ENCODE measurements at places on chromosomes 4 and X.

DNA sequence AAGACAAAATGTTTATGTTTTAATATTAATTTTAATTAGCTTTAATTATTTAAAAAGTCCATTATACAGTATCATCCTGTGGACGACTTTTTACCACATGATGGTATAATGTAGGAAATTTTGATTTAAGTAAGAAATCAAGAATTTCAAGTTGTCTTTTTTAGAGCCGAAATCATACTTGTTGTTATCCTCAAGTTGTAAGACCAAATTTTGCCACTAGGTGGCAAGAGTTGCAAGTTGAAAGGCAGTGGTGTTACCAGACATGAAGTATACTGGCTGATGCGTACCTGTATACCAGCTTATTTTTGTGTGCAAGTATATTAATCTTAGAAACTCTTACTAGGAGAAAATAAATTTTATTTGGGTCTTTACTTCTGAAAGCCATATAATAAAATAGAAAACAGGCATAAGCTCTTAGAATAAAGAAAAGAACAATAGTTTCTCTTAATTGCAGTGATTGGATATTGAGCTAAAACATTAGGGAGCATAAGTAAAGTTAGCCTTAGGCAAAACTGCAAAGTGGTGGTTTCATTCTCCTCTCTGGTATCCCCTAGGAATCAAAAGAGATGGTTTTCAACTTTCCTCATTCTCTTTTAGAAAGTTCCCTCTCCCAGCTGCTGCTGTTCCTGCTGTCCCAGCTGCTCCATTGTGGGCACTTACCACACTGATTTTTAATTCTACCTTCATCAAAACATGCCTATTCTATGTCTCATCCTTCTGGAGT lies 118.0 kb upstream of the WDFY3 start:
- DNase-seq = peak; percentile 57

DNA sequence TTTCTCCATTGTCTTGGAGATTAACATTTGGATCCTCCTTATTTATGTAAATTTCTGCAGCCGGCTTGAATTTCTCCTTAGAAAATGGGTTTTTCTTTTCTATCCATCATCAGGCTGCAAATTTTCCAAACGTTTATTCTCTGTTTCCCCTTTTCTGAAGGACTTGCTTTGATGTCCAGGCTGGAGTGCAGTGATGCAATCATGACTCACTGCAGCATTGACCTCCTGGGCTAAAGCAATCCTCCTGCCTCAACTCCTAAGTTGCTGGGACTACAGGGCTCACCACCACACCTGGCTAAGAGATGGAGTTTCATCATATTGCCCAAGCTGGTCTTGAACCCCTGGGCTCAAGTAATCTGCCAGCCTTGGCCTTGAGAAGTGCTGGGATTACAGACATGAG lies 144.0 kb upstream of the ZXDB start:
- DNase-seq = no peak

DNA sequence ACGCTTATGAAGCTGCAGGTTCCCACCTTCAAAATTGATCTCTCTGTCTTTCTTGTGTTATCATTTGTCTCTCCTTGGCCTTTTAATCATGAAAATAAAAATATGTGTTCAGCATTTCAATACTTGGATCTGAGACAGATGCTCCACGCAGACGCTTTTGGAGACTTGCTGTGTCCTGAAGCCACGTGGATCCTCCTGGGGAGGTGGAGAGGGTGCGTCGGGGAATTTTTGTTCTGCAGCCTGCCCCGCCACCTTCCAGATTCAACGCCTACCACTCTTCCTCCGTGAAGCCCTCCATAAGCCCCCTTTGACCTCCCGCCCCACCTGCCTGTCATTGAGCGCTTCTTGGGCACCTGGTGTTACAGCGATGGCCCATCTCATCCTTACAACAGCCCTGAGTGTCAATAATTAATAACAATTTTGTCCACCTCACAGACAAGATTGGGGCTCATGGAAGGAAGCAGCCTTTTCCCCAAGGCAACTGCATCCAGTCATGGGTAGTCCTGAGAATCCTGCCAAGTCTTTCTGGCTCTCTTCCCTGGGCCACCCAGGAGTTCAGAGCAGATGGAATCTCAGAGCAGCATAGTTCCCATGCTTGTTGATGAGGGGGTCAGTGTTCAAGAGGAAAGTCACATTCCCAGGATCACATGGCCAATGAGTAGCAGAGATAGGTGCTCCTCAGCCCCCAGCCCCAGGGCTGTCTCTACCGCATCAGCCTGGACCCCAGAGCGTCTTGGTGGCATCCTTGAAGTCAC lies 172.6 kb upstream of the PSAPL1 start:
- no peak for DNase-seq

- no peak for DNase-seq
These were observed 125.8 kb downstream of the PPEF1 start for GRCh38 chrX:18833071-18833731.

DNA sequence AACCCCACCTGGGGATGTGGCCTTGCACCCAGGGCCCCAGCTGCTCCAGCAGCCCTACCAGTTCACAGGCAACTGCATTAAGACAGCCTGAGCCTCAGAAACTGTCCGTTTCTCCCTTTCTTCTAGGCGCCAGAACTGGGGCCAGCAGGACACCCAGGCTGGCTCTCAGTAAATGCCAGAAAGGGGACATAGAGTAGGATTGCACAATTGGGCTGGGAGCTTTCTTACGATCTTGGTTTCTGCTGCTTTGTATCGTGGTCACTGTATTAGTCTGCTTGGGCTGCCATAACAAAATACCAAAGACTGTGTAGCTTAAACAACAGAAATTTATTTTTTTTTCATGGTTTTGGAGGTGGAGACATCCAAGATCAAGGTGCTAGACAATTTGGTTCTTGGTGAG lies 48.4 kb downstream of the NALF2 start:
- no peak for DNase-seq

DNA sequence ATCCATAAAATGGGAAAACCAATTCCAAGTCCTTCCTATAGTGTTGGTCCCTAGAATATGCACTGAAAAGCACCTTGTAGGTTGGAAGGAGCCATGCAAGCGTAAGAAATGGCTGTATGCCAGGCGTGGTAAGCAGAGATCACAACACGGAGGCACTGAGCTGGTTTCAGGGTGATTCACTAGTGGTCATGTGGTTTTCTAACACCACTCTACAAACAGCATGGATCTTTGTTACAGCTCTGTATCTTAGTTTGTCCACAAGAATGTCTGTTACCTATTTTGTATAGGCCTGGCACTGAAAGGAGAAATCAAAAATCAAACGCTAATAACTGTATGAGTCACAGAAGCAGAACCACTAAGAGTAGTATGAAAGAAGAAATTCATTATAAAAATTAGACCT lies 71.9 kb downstream of the MAGEB17 start:
- no peak for DNase-seq

- no peak for DNase-seq
These were observed 197.6 kb upstream of the GYPA start for GRCh38 chr4:144338148-144338547.

GRCh38 chr4:44487341-44487740 lies 38.7 kb upstream of the KCTD8 start:
- no peak for DNase-seq
